ENCODE measurements at places on chromosomes 5 and 9.
A peak's percentile ranks its signal among the peaks of the same experiment; 100 is the strongest.

DNA sequence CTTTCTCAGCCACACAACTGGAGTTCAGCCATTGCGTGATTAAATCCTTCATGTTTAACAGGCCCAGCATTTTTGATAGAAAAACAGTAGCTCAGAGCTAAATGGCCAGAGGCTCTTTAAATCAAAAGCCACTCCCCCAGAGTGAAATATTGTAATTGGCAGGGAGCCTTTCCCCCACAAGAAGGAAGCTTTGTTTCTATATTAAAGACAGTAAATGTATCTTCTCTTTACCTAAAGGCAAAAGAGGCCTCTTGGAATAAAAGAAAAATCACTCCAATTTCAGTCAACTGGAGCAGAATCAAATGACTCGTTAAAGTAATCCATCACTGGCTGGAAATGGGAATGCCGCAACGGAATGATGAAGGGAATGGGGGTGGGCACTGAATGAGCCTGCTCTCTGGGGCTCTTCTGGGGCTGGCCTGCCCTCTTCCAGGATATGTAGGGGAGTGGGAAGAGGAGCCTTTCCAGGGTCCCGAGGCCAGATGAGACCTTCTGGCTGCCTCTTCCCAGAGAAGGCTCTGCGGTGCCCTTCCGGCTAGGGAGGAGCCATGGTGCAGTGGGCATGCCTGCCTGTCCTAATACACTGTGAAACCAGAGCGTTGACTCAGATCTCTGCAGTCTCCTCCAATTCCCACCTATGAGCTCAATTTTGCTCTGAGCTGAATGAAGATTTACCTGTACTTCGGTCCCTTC, 45.2 kb downstream of the ANKDD1B start:
- H3K4me3 ChIP-seq = no peak overlapping the region
- H3K27ac ChIP-seq = no peak overlapping the region
- H3K4me1 ChIP-seq = no peaks in the 10 kb centered on the region
- H3K36me3 ChIP-seq = no peaks in the 10 kb centered on the region
- no peaks in the 10 kb centered on the region for H3K27me3 ChIP-seq

GRCh38 chr5:1465117-1465516, 19.9 kb upstream of the SLC6A3 start:
- H3K27me3 ChIP-seq = no peaks in the 10 kb centered on the region
- no peak overlapping the region for H3K4me3 ChIP-seq
- peaks cover 13% of the 10 kb centered on the region for H3K36me3 ChIP-seq
- H3K27ac ChIP-seq = no peak overlapping the region
- H3K4me1 ChIP-seq = no peaks in the 10 kb centered on the region

DNA sequence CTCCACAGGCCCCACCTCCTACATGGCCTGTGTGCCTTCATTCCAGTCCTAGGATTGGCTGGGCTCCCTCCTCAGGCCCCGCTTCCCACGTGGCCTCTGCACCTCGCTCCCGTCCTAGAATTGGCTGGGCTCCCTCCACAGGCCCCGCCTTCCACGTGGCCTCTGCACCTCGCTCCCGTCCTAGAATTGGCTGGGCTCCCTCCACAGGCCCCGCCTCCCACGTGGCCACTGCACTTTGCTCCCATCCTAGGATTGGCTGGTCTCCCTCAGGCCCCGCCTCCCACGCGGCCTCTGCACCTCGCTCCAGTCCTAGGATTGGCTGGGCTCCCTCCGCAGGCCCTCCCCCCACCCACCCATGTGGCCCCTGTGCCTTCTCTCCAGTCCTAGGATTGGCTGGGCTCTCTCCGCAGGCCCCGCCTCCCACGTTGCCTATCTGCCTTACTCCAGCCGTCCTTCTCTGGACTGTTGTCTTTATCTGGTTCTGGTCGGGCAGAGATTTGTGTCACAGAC, 45.3 kb upstream of the CACNA1B start:
- no peaks in the 10 kb centered on the region for H3K4me1 ChIP-seq
- no peaks in the 10 kb centered on the region for H3K27me3 ChIP-seq
- H3K36me3 ChIP-seq = no peaks in the 10 kb centered on the region
- H3K27ac ChIP-seq = no peak overlapping the region
- DNase-seq = no peak

DNA sequence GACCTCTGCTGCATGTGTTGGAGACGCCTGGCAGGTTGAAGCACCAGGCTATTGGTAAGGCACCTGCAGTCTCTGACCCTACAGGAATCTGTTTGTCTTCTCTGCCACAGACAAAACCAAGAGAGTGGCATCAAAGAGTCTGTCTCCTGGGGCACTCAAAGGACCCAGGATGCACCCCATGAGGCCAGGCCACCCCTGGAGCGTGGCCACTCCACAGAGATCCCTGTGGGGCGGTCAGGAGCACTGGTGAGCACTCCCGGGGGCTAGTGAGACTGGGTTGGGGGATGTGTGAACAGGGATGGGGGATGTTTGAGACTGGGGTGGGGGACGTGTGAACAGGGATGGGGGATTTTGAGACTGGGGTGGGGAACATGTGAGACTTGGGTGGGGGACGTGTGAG, 240.3 kb downstream of the CACNA1B start:
- DNase-seq = no peak
- no peaks in the 10 kb centered on the region for H3K27me3 ChIP-seq
- no peak overlapping the region for H3K27ac ChIP-seq
- no peaks in the 10 kb centered on the region for H3K36me3 ChIP-seq
- no peak overlapping the region for H3K4me3 ChIP-seq

DNA sequence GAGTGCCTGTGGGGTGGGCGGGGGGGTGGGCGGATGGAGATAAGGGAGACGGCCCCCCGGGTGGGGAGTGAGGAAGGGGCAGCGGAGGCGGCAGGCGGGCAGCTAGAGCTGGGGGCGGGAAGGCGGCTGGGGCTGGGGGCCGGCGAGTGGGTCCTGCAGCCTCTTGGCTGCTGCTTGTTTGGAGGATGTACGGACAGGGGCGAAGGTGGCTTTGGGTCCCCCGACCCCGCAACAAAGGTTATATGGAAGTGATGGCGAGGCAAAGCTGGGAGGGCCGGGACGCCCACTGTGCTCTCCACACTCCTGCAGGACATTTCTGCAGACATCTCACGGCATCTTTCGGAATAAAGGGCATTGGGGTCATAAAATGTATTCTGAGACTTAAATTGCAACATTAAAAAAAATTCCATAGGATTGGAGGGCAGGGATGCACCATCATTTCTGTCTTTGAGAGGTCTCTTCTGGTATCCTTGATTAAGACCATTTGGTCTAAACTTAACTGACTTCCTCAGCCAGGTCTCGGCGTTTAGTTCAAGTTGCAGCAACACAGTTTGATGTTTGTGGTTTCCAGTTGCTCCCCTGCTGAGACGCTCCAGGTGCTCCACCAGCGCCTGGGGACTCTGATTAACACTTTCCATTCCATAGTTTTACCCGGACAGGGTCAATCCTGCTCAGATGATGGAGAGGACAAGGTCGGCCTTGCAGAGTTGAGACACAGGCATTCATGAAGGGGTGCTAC, 101.6 kb upstream of the SSBP2 start:
- H3K27me3 ChIP-seq = no peaks in the 10 kb centered on the region
- DNase-seq = peak; percentile 93
- peaks cover 22% of the 10 kb centered on the region for H3K4me1 ChIP-seq
- peak overlapping the region; percentile 90 for H3K27ac ChIP-seq
- no peaks in the 10 kb centered on the region for H3K36me3 ChIP-seq

GRCh38 chr5:67511911-67512310, 315.3 kb upstream of the CD180 start:
- DNase-seq = no peak
- H3K36me3 ChIP-seq = no peaks in the 10 kb centered on the region
- H3K27me3 ChIP-seq = no peaks in the 10 kb centered on the region
- no peak overlapping the region for H3K27ac ChIP-seq
- H3K4me1 ChIP-seq = no peaks in the 10 kb centered on the region

DNA sequence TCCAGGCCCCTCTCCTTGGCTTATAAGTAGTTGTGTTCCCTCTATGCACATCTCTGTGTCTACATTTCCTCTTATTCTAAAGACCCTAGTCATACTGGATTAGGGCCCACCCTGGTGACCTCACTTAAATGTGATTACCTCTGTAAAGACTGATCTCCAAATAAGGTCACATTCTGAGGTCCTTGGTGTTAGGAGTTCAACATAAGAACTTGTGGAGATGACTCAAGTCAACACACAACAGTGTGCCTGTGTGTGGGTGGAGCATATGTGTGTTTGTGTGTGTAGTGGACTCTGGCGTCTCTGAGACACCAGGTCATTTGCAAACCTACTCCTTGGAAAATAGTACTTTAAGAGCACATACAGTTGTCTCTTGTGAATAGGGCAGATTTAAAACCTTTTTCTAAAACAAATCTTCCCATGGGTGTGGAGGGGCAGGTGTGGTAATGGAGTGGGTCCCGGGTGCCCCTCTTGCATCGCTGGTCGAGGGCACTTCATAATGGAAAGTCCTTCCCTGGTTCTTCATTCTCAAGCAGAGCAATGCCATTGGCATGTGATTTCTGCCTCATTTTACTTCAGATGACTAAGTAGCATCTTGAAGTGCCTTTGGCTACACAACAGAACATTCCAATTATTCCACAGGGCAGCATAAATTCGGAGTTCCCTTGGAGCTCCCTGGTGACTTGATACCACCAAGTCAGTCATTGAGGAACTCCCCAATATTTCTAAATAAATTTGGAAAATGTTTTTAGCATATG, 84.4 kb downstream of the C9orf152 start:
- H3K27ac ChIP-seq = no peak overlapping the region
- no peak for DNase-seq
- H3K4me1 ChIP-seq = peaks cover 8% of the 10 kb centered on the region
- H3K4me3 ChIP-seq = no peak overlapping the region

DNA sequence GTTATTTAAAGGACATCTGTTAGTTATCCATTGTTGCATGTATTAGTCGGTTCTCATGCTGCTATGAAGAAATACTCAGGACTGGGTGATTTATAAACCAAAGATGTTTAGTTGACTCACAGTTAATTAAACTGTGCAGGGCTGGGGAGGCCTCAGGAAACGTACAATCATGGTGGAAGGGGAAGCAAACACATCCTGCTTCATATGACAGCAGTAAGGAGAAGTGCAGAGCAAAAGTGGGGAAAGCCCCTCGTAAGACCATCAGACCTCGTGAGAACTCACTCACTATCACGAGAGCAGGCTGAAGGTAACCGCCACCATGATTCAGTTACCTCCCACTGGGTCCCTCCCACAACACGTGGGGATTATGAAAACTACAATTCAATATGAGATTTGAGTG, 2064.1 kb downstream of the MAT2B start:
- H3K27me3 ChIP-seq = no peaks in the 10 kb centered on the region
- H3K27ac ChIP-seq = no peak overlapping the region
- DNase-seq = no peak
- no peak overlapping the region for H3K4me3 ChIP-seq
- H3K36me3 ChIP-seq = no peaks in the 10 kb centered on the region

DNA sequence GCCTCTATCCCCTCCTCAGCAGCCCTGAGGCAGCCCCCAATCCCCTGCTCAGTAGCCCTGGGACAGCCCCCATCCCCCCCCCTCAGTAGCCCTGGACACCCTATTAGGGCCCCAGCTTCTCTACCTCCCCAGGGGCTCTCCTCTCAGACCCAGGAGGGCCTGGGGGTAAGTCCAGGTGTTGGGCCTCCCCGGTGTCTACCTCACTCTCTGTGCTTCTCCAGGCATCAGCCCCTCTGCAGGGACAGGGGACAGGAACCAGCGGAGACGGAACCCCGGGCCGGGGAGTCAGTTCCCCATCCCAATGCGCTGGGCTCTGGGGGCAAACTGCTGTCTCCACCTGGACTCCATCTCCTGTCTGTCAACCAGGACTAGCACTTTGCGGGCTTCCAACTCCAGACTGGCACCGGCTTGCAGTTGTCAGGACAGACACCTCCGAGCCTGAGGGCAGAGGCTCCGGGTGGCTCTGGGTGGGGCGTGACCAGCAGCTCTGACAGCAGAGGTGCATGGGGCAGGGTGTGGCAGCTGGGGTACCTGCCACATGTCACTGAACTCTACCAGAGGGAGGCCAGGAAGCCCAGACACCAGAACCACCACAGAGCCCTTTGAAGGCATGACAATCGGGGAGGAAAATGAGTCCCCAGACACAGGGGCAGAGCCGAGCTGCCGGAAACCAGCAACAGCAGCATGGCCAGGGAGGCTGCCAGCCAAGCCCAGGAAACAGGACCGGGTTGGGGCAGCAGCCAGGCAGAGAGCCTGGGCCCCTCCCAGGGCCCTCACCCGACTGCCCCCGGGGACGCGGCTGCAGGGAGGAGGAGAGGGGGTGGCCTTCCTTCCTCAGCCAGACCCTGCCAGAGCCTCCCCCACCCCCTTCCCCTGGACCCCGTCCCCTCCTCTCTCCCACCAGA, 17.7 kb upstream of the UBAC1 start:
- H3K4me1 ChIP-seq = no peaks in the 10 kb centered on the region
- no peak overlapping the region for H3K27ac ChIP-seq
- H3K4me3 ChIP-seq = no peak overlapping the region
- DNase-seq = no peak

GRCh38 chr5:12772276-12772675, 868.0 kb upstream of the CTNND2 start:
- no peaks in the 10 kb centered on the region for H3K4me1 ChIP-seq
- H3K36me3 ChIP-seq = no peaks in the 10 kb centered on the region
- H3K27me3 ChIP-seq = no peaks in the 10 kb centered on the region
- DNase-seq = peak; percentile 31

DNA sequence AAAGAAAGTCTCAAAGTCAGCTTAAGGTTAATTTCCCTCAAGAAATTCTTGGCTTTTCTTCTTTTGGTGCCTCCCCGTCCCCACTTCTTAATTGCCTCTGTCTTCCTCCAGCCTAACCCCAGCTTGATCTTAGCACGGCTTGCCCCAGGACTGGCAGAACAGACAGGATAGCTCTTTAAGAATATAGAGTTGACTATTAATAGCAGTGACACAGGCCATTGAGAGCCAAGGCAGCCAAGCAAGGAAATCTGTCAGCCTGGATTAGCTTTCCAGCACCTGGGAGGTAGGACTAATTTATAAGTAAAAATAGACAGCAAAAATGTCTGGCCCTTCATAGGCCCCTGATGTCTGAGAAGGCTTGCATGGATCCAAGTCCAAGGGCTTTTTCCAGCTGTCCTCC, 384.6 kb upstream of the SLC30A5 start:
- DNase-seq = no peak
- no peaks in the 10 kb centered on the region for H3K4me1 ChIP-seq
- no peaks in the 10 kb centered on the region for H3K36me3 ChIP-seq
- H3K4me3 ChIP-seq = no peak overlapping the region
- H3K27ac ChIP-seq = no peak overlapping the region
- no peaks in the 10 kb centered on the region for H3K27me3 ChIP-seq

DNA sequence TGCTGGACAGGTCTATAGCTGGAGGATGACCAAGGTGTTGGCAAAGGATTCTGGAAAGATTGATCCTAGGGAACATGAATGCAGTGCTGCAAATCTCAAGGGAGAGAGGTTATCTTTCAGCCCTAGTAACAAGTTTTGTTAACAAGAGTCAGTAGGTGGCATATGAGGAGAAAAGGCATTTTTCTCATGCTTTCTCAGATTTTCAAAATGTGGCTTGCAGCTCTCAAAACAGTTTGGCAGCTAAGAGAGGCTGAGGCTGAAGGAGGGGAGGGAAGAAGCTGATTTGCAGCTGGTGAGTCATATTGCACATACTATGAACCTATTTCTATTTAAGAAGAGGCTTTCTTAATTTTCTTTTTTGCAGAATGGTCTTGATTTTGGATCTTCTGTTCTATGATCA, 64.3 kb upstream of the PCA3 start:
- peaks cover 3% of the 10 kb centered on the region for H3K4me1 ChIP-seq
- DNase-seq = no peak
- H3K4me3 ChIP-seq = no peak overlapping the region
- no peak overlapping the region for H3K27ac ChIP-seq

- no peak for DNase-seq
- H3K27ac ChIP-seq = no peak overlapping the region
- no peaks in the 10 kb centered on the region for H3K27me3 ChIP-seq
- no peaks in the 10 kb centered on the region for H3K36me3 ChIP-seq
Measured at GRCh38 chr9:76103531-76104315, 213.2 kb downstream of the PCSK5 start.

GRCh38 chr5:94976853-94977252, 308.0 kb downstream of the MCTP1 start:
- H3K27ac ChIP-seq = no peak overlapping the region
- no peaks in the 10 kb centered on the region for H3K4me1 ChIP-seq
- H3K4me3 ChIP-seq = no peak overlapping the region
- no peaks in the 10 kb centered on the region for H3K27me3 ChIP-seq
- DNase-seq = no peak

All from mesendoderm (in vitro differentiated cells).